ENCODE measurements at places on chromosomes 13 and 19.
A peak's percentile ranks its signal among the peaks of the same experiment; 100 is the strongest.

- peak; percentile 37 for DNase-seq
These were observed 68.3 kb upstream of the NPAS1 start for GRCh38 chr19:46951171-46951986.

- DNase-seq: no peak
These were observed 236.5 kb downstream of the DCLK1 start for GRCh38 chr13:35894636-35895035.

- no peak for DNase-seq
These were observed 89.4 kb downstream of the SLC25A15 start for GRCh38 chr13:40878823-40879222.

GRCh38 chr13:35797991-35798390, 321.5 kb upstream of the MAB21L1 start:
- no peak for DNase-seq

- no peak for DNase-seq
These were observed 269.8 kb downstream of the OLFM4 start for GRCh38 chr13:53298396-53298795.

DNA sequence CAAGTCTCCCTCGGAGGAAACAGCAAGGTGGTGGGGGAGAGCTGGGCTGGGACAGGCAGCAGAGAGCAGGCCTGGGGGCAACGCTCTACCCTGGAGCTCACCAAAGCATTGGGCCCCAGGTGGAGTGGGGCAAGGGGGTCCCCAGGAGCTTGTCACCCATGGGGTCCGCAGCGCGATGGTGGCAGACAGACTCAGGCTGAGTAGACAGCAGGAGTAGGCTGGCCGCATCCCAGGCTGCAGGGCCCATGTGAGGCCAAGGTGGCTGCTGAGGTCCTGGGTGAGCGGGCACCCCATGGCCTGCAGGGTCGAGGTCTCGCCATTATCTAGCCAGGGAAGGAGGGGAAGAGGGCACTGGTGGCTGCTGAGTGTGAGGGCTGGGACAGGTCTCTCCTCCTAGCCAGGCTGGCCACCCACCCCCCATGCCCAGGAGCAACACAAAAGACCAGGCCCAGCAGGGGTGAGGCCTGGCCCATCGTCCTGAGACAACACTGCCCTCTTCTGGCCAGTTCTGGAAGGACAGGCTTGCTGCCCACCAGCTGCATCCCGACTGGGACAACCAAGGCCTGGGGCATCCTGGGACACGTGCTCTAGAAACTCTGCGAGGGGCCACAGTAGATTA, 33.1 kb downstream of the CEBPG start:
- peak; percentile 62 for DNase-seq

- DNase-seq: no peak
These were observed 7.1 kb downstream of the SPRED3 start for GRCh38 chr19:38395381-38396114.

DNA sequence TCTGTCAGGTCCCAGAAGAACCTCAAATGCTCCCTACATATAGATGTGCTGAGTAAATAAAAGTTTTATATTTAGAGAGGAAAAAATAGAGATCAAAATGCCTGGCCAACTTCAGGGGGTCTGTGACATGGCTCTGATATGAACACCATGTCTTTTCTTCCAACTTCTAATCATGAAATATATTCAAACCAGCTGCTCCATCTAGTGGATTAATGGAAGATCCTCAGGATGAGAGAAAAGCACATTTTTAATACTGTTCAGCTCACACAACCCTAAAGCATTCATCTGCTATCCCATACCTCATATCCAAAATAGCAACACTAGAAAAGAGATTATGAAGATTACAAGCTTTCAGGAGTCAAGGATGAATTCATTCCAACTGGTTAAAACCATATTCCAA, 56.0 kb upstream of the DOCK9 start:
- peak; percentile 51 for DNase-seq

DNA sequence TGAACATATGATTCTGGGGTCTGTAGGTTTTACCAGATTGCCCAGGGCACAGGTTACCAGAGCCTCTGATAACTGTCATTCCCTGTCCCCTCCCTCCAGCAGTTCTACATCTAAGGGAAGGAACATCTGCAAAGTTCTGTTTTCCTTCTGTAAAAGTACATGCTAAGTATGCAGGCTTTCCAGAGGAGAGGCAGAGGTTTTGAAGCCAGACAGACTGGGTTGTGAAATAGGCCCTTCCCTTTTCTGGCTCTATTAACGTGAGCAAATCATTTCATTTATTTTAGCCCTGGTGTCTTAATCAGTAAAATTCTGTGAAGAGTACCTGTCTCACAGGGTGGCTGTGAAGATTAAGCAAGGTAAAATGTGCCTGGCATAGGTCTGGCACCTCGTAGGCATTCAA, 66.1 kb upstream of the C1QTNF9 start:
- DNase-seq: no peak

- DNase-seq: no peak
These were observed 971 bp downstream of the FOSB start for GRCh38 chr19:45468803-45469131.

DNA sequence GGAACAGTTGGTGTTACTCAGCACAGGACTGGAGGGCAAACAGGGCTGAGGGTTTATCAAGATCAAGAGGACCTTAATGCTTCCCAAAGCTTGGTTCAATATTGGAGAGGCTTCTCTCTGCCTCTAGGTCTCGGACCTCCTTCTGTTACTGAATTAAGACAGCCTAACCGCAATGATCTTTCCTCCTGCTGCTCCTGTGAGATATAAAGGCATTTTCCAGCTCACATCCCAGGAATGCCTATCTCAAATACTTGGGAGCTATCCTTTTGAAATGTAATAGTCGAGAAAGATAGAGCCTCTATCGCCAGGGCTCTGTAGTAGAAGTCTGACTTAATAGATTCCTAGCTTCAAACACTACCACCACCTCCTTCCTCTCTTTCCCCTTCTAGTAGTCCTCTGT, 1475.0 kb downstream of the SLITRK1 start:
- DNase-seq: no peak

- no peak for DNase-seq
These were observed 150.9 kb downstream of the RFC3 start for GRCh38 chr13:33968520-33969507.

DNA sequence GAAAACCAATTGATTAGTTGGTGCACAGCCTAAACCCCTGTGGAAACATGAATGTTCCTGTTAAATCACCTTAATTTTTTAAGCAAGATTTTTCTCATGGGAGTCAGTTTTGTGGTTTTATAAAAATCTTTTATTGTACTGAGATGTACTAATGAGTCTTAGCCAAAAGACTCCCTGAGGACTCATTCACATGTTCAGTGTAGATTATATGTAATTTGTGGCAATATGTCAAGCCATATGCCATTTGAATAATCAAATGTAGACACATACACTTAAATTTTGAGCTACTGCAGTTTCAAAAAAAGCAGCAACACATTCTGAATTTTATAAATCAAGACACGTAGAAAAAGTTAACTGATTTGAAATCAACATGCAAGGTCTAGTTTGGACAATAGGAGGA, 395.2 kb downstream of the MYO16 start:
- no peak for DNase-seq

DNA sequence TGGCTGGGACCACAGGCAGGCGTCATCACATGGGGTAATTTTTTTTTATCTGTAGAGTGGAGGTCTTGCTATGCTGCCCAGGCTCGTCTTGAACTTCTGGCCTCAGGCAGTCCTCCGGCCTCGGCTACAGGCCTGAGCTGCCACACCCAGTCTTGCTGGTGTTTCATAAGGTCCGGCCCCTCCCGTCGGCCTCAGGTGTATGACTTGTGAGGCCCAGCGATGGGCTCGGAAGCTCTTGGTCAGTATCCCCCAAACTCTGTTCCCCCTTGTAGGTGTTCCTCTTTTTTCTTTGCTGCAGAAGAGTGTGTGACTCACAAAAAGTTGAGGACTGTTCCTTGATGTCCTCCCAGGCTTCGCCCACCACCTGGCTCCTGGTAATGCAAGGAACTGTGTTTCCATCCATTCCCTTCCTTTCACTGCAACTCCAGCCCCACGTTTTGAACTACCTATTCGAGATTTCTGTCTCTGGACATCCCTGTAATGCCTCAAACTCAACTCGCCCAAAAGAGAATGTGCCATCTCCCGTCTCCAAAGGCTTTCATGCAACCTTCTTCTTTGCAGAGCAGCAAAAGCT, 5.0 kb downstream of the USF2 start:
- no peak for DNase-seq

DNA sequence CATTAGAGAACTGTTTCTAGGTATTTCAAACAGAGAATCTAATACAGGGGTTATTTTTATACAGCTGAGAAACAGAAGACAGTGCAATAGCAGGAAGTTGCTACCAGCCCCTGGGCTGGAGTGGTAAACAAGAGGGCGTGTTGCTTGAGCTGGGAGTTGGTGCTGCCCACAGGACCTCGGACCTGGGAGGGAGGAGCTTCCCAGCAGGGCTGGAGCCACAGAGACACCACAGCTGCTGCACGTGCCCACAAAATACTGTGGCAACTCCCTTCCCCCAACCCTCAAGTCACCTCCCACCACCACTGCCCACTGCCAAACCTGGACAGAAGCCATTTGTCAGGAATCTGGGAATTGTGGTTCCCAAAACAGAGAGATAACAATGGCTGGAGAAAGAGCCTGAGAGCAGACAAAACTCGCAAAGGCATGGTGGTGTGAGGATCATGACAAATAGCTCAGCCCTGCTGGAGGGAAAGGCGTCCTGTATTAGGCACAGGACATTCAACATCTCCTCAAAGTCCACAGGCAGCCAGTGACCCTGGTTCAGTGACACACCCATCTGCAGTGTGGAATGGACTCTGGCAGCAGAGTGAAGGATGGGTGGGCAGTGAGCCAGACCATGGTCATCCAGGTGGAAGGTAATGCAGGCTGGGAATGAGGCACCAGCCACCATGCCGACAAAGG, 57.2 kb downstream of the SPATA13 start:
- DNase-seq: no peak

DNA sequence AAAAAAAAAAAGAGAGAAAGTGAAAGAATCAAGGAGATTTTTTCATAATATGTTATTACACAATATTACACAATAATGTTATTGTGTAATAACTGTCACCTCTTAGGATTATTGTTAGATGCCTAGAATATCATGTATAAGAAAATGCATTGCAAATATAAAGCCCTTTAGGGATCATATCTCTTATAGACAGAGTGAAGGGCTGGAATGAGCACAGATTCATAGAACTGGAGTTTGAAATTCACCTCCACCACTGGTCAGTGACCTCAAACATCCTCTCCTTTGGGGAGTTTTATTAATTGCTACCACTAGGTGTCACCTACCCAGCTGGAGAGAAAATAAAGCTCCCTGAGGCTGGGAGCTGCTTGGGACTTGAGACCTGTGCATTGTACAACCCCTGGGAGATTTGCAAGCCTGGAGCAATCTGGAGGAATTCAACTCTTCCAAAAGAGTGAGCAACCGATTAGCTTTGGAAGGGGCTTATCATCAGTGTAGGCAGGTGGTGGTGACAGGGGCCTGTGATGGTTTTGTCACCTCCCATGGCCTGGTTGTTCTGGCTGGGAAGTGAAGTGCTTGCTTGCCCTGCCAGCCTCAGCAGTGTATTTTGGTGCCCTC, 30.3 kb upstream of the FRY start:
- DNase-seq: peak; percentile 71

GRCh38 chr19:46035986-46036743, 4.6 kb downstream of the IGFL4 start:
- DNase-seq: no peak

DNA sequence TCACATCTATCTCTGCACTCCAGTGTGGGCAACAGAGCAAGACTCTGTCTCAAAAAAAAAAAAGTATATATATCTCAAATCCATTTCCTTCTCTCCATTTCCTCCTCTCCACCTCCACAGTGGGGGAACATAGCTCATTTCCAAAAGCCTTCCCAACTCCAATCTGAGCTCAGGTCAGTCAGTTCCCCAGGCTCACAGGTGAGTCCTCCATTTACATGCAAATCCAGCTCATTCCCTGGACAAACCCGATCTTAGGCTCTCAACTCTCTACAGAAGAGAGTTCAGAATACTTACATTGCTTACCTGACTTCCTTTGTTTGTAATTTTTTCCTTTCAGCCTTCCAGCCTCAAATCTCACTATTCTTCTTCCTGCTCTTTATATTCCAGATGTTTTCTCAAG, 518.3 kb downstream of the GPC6 start:
- DNase-seq: no peak

- DNase-seq: no peak
These were observed 439.5 kb downstream of the FGF9 start for GRCh38 chr13:22110368-22110767.

DNA sequence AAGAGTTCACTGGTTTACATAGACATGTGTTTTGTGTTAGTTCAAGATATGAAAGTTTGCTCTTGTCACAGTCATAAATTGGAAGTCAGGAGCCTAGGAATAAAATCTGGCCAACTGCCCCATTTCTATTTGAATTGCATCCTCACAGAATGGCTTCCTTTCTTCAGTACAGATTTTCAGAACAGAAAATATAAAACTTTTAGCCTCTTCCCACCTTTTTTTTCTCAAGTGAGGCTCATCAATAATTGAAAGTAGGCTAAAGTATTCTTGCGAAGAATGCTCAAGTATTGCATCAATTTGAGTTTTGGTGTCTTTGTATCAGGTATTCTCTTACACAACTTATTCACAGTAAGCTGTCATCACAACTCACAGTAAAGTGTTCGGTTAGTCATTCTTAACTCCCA, 802.7 kb downstream of the PCDH9 start:
- peak; percentile 66 for DNase-seq

GRCh38 chr13:41398494-41399170, 58.7 kb upstream of the RGCC start:
- no peak for DNase-seq

DNA sequence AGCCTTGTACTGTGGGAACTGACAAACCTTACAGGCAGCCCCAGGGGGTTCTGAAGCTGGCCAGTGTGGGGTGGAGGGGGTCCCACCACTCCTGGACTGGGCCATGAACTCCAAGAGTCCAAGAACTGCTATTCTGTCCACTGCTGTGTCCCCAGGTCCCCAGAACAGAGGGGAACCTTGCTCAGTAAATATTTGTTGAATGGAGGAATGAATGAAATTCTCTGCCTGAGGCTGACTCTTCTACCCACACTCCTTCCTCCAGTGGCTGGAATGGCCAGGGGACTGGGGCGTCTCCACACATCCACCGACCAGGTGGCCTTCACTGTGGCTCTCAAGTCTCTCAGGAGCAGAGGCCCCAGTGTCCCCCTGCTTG, 11.6 kb downstream of the WIZ start:
- DNase-seq: no peak

GRCh38 chr13:93955904-93956303, 523.6 kb downstream of the DCT start:
- no peak for DNase-seq

- DNase-seq: no peak
These were observed 4.2 kb upstream of the PAFAH1B3 start for GRCh38 chr19:42306646-42307045.

GRCh38 chr19:14516048-14516534, 2.1 kb downstream of the DNAJB1 start:
- no peak for DNase-seq
